Right cardiac atrium (tissue), 5 donors: ENCODE measurements at places on chromosomes 5 and 9.

GRCh38 chr5:55570026-55570425 is 35.3 kb upstream of the PLPP1 start:
- DNase-seq: no peak

DNA sequence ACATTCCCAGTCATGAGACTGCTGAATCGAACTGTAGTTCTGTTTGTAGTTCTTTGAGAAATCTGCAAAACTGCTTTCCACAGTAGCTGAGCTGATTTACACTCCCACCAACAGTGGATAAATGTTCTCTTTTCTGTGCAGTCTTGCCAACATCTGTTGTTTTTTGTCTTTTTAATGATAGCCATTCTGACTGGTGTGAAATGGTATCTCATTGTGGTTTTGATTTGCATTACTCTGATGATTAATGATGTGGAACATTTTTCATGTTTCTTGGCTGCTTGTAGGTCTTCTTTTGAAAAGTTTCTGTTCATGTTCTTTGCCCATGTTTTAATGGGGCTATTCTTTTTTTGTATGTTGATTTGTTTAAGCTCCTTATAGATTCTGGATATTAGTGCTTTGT is 187.3 kb upstream of the TLE4 start:
- no peak for DNase-seq

DNA sequence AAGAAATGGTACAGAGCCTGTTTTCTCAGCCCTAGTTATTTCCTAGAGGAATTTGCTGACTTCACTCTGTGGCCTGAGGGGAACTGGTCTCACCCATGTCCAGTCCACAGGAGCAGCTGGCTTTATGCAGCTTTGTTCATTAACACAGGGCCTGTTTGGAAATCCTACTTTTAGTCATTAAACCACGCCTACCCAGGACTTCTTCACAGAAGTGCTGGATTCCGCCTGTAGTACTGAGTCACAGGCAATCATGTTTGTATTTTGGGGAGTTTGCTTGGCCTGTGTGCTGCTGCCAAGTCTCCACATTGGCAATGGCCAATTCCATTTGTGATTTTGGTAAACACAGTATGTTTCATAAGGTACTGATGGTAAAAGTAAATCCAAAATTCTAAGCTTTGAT is 52.8 kb downstream of the CTNND2 start:
- DNase-seq: no peak

DNA sequence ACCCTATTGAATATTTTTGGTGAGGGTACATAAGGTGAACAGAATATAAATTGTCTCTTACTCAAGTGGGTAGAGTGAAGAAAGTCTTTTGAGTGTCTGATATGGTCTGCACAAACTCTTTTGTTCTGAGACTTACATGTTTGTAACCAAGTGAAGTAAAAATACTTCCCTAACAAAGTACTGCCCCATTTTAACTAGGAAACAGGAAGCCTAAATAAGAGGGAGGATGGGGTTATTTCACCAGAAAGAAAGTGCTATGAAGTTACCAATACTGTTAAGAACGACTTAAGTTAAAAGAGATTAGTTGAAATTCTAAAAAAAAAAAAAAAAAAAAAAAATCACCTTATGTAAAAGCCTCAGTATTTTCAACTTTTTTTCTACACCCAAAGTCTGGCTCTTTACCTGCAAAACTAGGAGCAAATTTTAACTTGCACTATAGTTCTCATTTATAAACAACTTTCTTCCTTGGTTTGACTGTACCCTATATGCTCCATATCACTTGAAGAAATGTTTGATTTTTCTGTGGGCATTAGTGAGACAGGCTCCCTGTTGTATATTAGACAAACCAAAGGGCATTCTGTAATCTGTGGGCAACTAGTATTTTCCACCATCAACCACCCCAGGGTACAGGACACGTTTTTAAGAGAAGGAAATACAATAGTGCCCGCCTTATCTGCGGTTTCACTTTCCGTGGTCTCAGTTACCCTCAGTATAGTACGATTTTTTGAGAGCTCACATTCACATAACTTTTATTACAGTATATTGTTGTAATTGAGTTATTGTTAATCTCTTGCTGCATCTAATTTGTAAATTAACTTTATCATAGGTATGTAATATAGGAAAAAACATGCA is 127.7 kb downstream of the NR3C1 start:
- DNase-seq: no peak

GRCh38 chr5:171990713-171991015 is 15.8 kb downstream of the FBXW11 start:
- no peak for DNase-seq
